ENCODE measurements at places on chromosomes 5 and 9.

DNA sequence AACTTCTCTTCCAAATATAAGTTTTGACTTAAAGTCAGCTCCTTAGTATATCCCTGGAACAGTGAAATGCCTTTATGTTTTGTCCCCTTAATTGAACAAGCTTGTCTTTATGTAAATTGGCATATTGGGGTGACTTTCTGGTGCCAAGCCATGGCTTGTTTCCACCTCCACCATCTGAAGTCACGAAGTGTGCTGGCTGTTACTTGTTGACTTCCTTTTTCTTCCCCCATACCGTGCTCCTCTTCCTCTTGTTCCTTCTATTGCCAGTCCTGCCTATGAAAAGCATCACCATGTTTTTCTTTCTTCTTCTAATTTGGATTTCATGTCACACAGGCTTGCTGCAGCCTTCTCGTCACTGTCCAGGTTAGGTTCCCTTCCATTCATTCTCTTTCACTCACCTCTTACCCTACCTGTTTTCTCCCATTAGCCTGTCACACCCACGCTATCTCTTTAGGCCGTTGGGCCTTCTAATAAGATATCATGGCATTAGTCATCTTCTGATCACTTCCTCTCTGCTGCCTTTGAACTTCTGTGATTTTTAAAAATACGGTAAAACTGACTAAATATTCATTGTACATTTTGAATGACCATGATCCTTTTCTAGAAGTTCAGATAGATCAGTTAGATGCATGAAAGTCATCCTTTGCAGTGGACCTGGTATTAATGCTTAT is 48.1 kb downstream of the IQGAP2 start:
- DNase-seq = no peak

- DNase-seq = no peak
Measured at GRCh38 chr9:126451316-126451885, 124.8 kb downstream of the MVB12B start.

DNA sequence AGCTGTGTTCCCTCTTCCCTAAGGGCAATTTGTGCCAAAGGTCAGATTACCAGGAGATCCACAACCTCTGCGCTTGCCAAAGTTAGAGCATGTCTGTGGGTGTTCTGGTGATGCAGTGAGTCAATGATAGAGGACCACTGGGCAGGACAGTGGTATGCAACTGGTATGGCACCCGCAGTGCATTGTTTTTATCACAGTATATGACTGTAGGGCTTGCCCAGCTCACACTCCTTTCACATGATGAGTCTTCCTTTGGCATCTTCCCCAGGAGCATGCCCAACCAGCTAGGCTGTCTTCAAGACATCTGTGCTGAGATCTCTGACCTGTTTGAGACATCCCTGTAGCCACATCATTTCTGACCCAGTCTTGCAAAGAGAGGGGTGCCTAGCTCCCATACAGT is 1650.0 kb upstream of the CDH6 start:
- no peak for DNase-seq

DNA sequence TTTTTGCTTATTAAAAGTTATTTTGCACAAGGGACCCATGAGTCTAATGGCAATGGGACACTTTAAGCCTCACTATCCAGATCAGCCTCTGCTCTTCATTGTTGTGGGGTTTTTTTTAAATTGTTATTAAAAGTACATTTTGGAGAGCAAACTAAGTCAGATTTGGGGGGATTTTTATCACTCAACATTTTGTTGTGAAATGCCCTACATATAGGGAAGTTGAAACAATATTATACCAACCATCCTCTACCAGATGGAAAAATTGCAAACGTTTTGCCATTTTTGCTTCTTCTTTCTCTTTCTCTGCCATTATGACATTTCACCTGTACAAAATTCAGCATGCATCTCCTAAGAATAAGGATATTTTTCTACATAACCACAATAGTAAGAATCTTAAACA is 75.3 kb downstream of the SLC1A3 start:
- no peak for DNase-seq

GRCh38 chr9:78923966-78924659 is 627.2 kb downstream of the PSAT1 start:
- no peak for DNase-seq

DNA sequence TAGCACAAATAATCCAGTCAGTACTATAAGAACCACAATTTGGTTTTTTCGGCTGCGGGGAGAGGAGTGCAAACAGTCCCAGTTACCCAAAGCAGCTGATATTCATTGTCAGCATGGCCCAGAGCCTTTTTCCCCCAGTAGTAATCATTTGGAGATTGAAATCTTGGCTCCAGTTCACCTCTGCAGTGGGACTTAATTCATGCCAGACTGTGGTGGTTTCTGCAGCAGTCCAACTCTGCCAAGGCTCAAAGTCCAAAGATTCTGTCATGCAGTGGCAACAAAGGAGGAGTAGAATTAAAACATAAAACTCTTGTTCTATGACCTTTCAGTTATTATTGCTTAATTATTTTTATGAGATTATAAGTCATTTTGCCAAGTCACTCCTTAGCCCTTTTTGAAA is 25.0 kb upstream of the TRIM36 start:
- no peak for DNase-seq

DNA sequence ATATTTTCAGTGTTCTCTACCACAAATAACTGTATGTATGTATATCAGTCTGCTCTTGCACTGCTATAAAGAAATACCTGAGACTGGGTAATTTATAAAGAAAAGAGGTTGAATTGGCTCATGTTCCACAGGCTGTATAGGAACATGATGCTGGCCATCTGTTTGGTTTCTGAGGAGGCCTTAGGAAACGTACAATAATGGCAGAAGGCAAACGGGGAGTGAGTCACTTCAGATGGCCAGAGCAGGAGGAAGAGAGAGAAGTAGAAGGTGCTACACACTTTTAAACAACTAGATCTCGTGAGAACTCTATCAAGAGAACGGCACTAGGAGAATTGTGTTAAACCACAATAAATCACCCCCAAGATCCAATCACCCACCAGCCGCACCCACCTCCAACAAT is 121.7 kb downstream of the ADAMTS6 start:
- no peak for DNase-seq

GRCh38 chr5:151454166-151454565 is 6.8 kb downstream of the SLC36A1 start:
- DNase-seq = no peak

DNA sequence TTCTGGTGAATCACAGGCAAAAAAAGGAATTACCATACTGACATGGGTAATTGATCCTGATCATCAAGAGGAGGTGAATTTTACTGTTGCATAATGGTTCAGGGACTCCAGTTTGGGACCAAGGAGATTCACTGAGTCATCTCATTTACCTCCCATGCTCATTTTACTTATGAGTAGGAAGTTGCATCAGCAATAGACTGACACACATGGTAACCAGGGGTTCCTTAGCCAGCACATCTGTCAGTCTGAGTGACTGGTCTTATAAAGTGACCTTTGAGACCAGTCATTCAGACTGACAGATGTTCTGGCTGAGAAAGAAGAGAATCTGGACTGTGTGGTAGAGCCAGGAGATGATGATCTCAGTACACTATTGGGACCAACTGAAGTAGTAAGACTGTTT is 384.6 kb upstream of the CD180 start:
- DNase-seq = no peak

GRCh38 chr5:169094586-169095409 is 206.1 kb downstream of the SLIT3 start:
- DNase-seq = no peak

DNA sequence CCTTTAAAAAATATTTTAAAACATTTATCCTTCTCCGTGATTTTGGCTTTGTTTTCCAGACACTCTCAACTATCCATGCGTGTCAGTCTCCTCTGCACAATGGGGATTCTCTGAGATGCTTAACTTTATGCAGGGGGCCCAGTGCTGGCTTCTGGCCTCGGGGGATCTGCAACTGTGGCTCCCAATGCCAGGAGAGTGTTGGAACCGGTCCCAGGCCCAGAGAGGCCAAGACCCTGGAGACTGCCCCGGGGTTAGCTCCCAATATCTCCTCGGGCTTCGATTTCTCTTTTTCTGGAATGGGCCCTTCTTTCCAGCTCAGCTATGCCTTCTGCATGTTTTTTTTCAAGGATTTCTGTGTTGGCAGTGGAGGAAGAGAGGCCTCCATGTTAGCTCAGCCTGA is 20.1 kb upstream of the SARDH start:
- DNase-seq = no peak

DNA sequence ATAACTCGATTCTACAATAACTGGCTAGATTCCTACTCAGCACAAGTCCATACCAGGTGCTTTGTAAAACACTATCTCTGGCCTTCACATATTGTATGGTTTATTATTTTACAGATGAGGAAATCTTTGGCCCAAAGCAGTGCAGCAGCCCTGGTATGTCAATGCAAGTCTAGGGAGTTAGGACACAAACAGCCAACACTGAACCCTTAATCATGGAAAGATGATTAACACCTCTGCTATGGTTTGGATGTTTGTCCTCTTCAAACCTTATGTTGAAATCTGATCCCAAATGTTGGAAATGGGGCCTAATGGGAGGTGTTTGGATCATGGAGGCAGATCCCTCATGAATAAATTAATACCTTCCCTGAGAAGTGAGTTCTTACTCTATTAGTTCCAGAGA is 76.6 kb downstream of the MAPKAP1 start:
- no peak for DNase-seq

- no peak for DNase-seq
Measured at GRCh38 chr9:37747271-37747753, 6.3 kb upstream of the TRMT10B start.
